ENCODE measurements at places on chromosomes 3 and 15. TPM values are rescaled to one million over a fixed set of nuclear protein-coding genes. Genes with fewer than 3 reads are reported as not detected.

GRCh38 chr3:46427916-46428833 is 21.1 kb downstream of the CCRL2 start:
- peak; percentile 32 for DNase-seq

DNA sequence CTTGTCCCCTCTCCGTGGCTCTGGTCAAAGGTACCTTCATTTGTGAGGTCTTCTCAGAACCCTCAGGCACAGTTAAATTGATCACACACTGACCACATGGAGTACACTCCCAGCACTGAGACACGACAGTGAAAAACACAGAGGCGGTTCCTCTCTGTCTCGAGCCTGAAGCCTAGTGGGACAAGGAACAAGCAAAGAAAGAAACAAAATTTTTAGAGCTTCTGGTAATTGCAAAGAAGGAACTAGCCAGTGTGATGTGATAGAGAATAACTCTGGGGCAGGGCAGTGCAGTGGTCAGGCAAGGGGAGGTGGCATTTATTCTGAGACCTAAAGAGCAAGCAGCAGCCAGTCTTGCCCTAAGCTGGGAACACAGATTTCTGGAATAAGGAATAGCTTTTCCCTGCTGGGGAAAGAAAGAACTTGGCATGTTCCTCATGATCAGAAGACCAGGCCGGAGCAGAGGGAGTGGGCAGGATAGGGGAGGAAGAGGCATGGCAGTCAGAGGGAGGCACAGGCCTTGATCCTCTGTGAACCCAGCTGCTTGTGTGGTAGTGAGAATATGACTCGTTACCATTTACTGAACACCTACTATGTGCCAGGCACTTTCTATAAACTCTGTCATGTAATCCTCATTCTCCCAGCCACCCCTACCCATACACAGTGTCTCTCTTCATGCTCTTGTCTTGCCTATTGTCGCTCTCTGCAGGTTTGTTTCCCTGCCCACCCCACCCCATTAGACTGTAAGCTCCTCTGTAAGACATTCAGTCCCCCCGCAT is 262.3 kb upstream of the HES1 start:
- DNase-seq: no peak

- peak; percentile 84 for DNase-seq
Observed at GRCh38 chr3:109257269-109257668, 59.0 kb downstream of the DPPA2 start.

Gene FAM174B
- total RNA-seq: 1.0 TPM

Gene CFAP100
- not detected for total RNA-seq

Gene IL1RAP
- 10.8 TPM for total RNA-seq

Gene MNS1
- 2.1 TPM for total RNA-seq

DNA sequence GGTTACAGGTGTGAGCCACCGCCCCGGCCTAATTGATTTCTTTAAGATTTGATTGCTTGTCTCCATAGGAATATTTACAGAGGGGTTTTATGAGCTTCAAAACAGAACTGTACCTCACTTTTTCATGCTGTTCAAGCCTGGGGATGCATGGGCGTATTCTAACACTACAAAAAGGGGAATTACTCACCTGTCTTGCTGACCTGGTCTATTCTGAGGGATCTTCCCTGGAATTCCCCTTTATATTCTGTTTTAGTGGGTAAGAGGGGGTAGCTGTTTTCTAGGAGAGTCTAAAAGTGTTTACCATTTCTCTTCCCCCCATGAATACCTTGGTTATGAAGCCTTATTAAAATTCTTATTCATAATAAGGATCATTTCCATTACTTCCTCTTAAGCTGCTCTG is 48.1 kb downstream of the NME9 start:
- no peak for DNase-seq

Gene SAXO2
- total RNA-seq: 0.66 TPM

GRCh38 chr15:33211176-33211808 is 16.8 kb upstream of the FMN1 start:
- no peak for DNase-seq

Gene FAM81A
- 0.33 TPM for total RNA-seq

DNA sequence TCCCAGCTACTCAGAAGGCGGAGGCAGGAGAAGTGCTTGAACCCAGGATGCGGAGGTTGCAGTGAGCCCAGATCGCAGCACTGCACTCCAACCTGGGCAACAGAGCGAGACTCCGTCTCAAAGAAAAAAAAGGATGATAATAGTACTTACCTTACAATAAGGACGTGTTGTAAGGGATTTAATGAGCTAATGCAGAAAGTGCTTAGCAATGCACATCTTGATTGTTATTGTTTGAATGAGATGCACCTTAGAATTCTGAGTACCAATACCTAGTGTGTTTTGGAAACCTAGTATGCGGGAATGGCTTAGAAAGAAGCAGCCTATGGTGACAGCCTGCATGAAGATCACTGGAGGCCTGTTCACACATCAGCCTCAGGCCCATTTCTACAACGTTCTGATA is 19.5 kb downstream of the SNUPN start:
- no peak for DNase-seq

DNA sequence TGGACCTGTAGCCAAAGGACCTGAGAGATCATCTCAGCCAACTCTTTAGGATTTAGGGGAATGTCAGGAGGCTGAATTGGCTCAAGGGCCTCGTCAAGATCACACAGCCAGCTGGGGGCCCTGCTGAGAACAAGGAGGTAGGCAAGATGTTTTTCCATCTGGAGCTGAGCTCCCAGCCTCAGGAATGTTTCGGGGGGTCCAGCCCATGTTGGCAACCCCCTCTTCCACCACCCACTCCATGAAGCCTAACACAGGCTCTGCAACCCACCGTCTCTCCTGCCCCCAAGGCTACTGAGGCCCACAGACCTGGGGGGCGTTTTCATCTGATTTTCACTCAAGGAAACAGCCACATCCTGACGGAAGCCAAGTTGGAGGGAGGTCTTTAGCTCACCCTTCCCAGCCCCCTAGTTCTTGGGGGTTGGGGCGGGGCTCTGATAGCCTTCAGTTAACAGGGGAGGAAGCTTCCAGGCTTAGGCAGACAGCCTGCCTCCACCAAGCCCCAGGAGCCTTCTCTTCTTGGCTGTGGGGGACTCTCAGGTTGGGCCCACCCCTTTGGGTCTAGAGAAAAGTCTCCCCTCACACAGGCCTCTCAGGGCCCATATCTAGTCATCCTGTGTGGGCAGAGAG is 48.8 kb downstream of the EPHB3 start:
- no peak for DNase-seq

Gene ARHGEF26
- 1.3 TPM for total RNA-seq

DNA sequence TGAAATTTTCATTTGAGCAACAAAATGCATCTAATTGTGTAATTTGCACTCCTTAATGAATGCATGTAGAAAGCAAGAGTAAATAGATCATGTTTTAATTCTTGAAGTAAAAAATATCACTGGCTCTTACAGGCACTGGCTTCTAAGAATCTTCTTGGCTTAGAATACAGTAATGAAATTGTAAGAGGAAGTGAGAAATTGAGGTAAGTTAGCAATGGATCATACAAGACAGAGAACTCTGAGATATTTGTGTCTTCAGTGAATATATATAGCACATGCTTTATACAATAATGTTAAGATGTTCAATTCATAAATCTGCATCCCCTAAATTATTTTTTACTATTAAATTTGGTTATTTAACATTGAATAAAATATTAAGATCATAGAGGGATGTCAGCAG is 465.0 kb downstream of the CNTN3 start:
- no peak for DNase-seq

DNA sequence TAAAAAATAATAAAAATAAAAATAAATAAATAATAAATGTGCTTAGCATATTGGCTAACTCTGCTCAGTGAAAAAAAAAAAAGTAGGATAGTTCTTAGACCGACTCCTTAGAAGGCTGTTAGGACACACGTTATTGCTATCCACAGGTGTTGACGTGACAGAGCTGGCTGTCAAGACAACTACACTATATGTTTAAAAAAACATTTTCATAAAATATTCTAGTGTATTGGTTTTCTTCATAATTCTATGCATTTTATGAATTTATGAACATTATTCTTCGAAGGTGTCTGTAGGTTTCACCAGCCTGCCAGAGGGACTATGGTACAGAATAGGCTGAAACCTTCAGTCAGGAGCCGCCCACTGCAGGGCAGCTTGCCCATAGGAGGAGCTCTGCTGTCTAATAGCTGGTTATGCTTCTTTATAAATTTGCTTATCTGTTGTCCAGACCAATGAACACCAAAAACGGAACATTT is 9.2 kb downstream of the TM4SF1 start:
- DNase-seq: no peak

DNA sequence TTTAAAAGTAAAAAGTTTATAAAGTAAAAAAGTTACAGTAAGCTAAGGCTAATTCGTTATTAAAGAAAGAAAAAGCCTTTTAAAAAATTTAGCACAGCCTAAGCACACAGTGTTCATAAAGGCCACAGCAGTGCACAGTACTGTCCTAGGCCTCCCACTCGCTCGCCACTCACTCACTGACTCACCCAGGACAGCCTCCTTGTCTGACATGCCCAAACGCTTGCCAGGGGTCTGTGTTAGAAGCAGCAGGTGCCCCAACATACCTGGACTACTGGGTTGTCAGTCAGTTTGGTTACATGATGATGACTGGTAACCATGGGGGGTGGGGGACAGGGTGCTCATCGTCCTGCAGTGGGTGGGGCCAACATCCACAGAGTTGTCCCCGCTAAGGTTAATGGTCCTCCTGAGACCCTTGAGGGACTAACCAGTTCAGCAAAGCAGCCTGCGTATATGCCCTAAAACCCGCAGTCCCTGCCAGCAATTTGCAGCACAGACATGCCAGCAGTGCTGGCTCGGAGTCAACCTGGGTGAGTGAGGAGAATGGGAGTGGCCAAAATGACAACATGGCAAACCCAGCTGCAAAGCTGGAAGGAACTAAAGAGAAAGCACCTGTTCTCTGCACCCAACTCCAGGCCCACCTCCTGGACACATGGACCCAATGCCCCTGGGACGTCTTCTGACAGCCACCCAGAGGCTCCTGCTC is 49.2 kb downstream of the CYFIP1 start:
- DNase-seq: no peak

Gene PLSCR2
- not detected for total RNA-seq

DNA sequence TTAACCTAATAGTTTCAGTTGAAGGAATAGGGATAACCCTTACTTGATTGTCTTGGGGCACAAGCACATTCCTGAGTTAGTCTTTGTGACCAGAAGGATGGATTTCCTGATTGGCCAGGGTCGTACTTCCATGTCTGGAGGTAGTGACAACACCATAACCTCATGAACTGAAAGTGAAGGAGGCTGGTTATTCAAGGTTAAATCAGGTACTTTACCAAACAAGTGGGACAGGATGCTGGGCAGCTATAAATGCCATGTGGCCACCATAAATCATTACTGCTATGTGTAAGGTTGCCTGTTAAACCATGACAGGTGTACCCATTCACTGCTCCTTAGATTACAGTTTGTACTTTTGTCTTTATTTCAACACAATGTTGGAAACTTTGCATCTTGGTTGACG is 128.3 kb upstream of the SAMMSON start:
- no peak for DNase-seq

DNA sequence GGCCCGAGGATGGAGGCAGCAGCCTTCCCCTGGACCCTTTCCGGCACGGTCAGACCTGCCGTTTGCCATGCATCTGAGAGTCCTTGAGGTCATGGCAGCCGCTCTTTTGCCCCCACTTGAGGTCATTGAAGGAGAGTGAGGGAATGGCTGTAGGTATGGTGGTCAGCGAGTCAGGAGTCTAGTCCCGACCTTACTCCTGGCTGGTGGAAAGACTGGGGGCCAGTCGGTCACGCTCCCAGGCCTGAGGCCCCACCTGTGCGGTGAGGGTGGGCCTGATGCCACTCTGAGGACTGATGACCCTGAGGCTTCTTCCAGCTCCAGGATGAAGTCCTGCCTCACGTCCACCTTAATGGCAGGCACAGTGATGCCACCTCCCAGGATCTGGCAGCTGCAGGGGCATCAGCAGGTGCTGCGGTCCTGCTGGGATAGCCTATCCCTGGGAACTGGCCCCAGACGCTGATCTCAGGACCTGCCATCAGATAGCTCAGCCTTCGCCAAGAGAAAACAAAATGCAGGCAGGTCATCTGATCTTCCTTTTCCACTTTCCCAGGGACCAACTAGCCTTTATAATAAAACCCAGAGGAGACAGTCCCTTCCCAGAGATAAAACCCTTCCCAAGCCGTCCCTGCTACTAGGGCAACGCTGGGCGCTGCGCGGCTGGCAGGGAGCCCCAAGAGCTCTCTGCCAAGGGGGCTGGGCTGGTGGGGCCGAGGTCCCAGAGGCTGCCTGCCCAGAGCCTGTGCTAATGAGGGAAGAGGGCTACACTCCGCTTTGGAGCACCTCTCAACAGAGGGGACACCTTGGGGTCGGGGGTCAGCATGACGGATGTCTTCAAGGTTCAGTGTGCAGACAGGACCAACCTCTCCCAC is 42.2 kb downstream of the TM2D3 start:
- no peak for DNase-seq

DNA sequence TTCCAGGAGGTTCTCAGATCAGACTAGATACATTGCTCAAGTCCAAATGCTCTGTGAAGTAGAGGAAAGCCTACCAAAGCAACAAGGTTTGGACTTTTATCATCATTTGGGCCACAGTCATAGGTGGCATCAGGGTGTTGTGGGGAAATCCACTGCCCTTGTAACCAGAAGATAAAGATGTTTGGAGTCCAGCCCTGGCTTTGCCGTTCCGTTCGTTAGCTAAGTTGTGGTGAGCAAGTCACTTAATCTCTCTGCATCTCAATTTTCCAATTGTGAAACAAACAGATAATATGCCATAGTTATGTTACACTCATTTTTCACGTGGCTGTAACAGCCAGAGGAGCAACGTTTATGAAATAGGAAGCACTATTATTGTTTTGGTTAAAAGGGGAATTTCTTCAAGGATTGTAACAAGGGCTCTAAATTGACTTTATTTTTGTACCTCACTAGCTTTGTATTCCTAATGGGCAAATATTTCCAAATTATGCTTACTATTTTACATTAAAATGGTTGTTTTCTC is 125.6 kb downstream of the CD47 start:
- DNase-seq: no peak

DNA sequence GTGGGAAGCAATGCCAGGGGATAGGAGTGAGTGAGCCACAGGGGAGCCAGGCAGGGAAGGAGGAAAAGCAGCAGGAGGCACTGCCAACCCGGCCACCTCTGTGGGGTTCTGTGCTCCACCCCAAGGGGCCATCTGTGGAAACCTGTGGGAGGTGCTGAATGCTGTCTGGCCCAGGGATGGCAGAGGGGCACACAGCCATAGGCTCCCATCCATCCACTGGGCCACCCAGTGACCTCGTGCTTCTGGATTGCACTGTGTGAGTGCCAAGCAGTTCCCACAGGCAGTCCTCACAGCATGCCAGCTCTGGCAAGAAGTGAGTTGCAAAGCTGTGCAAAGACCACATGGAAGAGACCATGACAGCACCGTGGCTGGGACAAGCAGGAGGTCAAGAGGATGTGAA is 27.5 kb downstream of the DNAJB8 start:
- DNase-seq: no peak

DNA sequence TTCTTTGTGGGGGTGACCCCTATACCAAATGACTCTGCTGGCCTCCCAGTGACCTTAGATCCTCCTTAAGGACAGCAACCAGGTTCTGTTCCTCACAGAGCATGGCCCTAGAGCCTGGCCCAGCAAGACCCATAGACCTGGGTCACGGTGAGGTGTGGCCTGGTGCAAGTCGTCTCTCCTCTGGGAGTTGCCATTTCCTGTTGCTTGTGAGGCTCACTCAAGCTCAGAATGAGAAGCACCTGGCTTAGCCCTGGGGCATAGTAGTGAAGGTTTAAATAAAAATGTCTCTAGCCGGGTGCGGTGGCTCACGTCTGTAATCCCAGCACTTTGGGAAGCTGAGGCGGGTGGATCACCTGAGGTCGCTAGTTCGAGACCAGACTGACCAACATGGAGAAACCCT is 131.3 kb downstream of the SMAD6 start:
- DNase-seq: no peak
